ENCODE measurements at places on chromosomes 3 and 15. TPM values are rescaled to one million over a fixed set of nuclear protein-coding genes. Genes with fewer than 3 reads are reported as not detected.
A peak's percentile ranks its signal among the peaks of the same experiment; 100 is the strongest.

- no peak for DNase-seq
These were observed 50.4 kb upstream of the NEO1 start for GRCh38 chr15:73001840-73002239.

- DNase-seq: peak; percentile 27
These were observed 316.0 kb downstream of the RORA start for GRCh38 chr15:60912984-60913697.

DNA sequence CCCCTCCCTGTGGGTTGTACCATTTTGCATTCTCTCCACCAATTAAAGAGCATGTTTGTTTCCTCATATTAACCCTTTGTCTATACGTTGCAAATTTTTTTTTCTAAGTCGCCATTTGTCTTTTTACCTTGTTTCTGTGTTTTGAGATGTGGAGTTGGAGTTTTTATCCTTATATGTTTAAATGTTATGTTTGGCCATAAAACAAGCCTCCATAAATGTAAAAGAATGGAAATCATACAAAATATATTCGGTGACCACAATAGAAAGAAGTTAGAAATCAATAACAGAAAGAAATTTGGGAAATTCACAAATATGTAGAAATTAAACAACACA is 29.2 kb downstream of the LRRK1 start:
- DNase-seq: no peak

DNA sequence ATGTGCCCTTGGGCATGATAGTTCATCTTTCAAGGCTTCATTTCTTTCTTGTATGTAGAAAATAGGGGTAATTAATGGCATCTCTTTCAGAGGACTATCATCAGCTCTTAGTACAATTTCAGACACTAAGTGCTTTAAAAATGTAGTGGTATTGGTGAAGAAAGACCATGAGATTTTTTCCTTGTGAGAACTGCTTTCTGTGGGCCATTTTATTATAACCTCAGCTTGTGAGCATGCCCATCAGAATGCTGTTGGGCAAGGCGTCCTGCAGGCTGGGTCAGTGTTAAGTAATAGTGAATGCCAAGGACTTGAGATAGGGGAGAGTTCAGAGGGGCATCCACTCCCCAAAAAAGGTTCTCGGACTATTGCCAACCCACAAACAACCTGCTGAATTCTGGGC is 187.9 kb downstream of the GHSR start:
- no peak for DNase-seq

GOLGA8O gene
- total RNA-seq: 1.4 TPM

Data from mucosa of gallbladder (tissue), 1 donor.